ENCODE measurements at places on chromosomes 6 and 20. TPM values are rescaled to one million over a fixed set of nuclear protein-coding genes. Genes with fewer than 3 reads are reported as not detected.

The TOX2 gene
- total RNA-seq, result 4.4 TPM

DNA sequence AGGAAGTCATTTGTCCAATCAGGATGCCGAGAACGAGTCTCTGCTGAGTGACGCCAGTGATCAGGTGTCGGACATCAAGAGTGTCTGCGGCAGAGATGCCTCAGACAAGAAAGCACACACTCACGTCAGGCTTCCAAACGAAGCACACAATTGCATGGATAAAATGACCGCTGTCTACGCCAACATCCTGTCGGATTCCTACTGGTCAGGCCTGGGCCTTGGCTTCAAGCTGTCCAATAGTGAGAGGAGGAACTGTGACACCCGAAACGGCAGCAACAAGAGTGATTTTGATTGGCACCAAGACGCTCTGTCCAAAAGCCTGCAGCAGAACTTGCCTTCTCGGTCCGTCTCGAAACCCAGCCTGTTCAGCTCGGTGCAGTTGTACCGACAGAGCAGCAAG lies 281.5 kb downstream of the TSHZ2 start:
- DNase-seq, result no peak
- no peaks in the 10 kb centered on the region for H3K4me1 ChIP-seq
- H3K36me3 ChIP-seq, result peaks cover 12% of the 10 kb centered on the region
- H3K4me3 ChIP-seq, result no peak overlapping the region

DNA sequence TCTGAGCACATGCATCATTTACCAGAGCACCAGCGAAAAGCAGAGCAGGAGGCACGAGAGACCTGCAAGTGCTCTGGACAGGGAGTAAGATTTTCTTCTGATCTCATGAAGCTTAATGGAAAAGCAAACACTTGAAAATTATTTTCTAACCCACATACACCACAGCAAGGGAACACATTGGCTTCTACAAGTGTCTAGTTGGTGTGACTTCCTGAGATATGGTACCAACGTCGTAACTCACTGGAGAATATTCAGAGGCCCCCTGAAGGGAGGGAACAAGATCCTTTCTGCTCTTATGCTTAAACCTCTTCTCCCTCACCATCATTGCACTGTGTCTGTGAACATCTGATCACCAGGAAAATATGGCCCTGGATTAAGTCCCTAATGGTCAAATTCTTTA lies 48.6 kb downstream of the PSMB1 start:
- H3K27ac ChIP-seq, result no peak overlapping the region
- no peak overlapping the region for H3K4me3 ChIP-seq
- DNase-seq, result no peak
- peaks cover 24% of the 10 kb centered on the region for H3K27me3 ChIP-seq
- H3K36me3 ChIP-seq, result no peaks in the 10 kb centered on the region

DNA sequence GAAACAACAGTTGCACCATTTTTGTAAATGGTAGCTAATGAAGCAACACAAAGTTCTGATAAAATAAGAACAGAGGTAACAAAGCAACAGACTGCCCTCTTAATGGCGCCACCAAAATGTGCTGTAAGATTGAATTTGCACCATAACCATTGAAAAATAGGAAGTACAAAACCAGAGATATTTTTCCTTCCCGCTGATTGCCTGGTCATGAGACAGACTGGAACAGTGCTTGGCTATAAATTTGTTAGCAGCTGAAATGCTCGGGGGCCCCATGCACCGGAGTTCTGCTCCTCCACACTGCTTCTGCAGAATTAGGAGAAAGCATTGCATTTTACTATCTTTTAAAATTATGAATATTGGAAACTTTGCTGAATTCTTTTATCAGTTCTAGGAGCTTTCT lies 164.4 kb upstream of the QKI start:
- H3K36me3 ChIP-seq, result no peaks in the 10 kb centered on the region
- no peaks in the 10 kb centered on the region for H3K4me1 ChIP-seq
- no peak overlapping the region for H3K4me3 ChIP-seq
- H3K27ac ChIP-seq, result no peak overlapping the region

GRCh38 chr6:79544299-79544927 lies 7.2 kb upstream of the LCA5 start:
- H3K27me3 ChIP-seq, result no peaks in the 10 kb centered on the region
- DNase-seq, result no peak
- H3K36me3 ChIP-seq, result no peaks in the 10 kb centered on the region
- peaks cover 2% of the 10 kb centered on the region for H3K4me1 ChIP-seq
- no peak overlapping the region for H3K27ac ChIP-seq

DNA sequence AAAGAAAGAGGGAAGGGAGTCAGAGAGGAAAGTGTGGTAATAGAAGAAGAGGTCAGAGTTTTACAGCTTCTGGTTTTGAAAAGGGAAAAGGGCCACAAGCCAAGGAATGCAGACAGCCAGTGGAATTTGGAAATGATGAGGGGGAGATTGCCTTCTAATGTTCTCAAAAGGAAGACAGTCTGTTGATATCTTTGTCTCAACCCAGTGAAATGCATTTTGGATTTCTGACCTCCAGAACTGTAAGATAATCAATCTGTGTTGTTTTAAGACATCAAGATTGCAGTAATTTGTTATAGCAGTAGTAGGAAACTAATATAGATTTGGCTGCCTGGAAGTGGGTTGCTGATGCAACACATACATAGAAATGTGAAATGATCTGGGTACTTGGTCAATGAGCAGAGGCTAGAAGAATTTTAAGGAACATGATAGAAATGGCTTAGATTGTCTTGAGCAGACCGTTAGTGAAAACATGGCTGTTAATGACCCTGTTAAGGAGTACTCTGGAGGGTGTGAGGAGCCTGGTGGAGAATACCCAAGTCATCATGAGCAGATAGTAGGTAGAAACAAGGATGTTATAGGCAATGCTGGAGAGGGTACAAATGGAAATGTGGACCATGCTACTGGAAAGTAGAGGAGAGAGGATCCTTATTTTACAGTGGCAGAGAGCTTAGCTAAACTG lies 255.8 kb upstream of the RAB32 start:
- no peak overlapping the region for H3K4me3 ChIP-seq
- no peak overlapping the region for H3K27ac ChIP-seq
- H3K27me3 ChIP-seq, result no peaks in the 10 kb centered on the region
- H3K4me1 ChIP-seq, result no peaks in the 10 kb centered on the region

DNA sequence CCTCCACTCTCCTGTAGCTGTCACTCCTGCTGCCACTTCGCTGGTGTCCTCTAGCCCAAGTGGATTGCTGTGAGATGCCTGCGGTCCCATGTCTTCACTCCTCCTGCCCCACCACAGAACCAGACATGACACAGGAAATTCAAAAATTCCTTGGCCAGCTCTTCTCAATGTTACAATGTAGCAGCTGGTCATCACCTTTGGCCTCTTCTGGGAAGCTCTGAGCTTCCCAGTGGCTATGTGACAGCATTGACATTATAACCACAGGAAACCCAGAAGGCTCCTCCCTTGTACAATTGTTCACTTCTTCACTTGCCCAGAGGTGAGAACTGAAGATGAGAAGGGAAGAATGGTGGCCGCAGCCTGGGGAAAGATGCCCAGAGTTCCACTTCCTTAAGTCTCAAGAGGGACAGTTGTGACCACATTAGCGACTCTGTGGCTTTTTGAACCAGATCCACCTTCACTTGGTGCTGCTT lies 76.1 kb upstream of the NAA20 start:
- H3K4me1 ChIP-seq, result peaks cover 32% of the 10 kb centered on the region
- H3K36me3 ChIP-seq, result no peaks in the 10 kb centered on the region
- peaks cover 28% of the 10 kb centered on the region for H3K27me3 ChIP-seq
- no peak overlapping the region for H3K27ac ChIP-seq

The GPLD1 gene
- total RNA-seq, result 0.20 TPM

DNA sequence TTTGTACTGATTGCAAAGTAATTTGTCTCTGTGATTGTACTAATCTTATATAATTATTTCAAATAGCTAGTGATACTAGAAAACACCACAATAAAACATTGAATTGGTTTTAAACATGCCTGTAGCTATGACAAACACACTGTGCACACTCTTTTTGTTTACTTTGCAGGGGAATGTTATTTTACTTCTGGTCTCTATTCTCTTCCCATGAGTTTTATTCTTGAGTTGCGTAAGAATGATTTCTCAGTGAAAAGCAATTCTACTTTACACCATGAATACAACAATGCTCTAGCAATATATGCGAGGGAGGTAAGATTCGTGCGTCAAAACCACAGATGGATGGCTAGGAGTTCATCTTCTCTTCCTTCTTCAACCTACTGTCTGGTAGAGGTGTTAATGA lies 68.4 kb upstream of the PHACTR1 start:
- no peak overlapping the region for H3K4me3 ChIP-seq
- H3K27ac ChIP-seq, result no peak overlapping the region
- no peaks in the 10 kb centered on the region for H3K36me3 ChIP-seq
- H3K4me1 ChIP-seq, result no peaks in the 10 kb centered on the region
- DNase-seq, result no peak

GRCh38 chr20:39576771-39577170 lies 614.6 kb downstream of the DHX35 start:
- DNase-seq, result no peak
- H3K27ac ChIP-seq, result no peak overlapping the region
- H3K4me1 ChIP-seq, result no peaks in the 10 kb centered on the region
- H3K36me3 ChIP-seq, result no peaks in the 10 kb centered on the region
- no peaks in the 10 kb centered on the region for H3K27me3 ChIP-seq
- no peak overlapping the region for H3K4me3 ChIP-seq

The MLN gene
- total RNA-seq, result not detected

DNA sequence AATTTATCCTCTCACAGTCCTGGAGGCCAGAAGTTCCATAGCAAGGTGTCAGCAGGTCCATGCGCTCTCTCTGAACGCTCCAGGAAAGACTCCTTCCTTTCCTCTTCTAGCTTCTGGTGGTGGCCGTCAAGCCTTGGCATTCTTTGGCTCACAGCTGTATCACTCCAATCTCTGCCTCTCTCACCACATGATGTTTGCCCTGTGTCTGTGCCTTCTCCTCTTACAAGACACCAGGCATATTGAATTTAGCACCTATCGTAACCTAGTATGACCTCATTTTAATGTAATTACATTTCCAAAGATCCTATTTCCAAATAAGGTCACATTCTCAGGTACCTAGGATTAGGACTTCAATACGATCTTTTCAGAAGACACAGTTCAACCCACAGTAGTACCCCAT lies 428.5 kb downstream of the CD83 start:
- no peak overlapping the region for H3K27ac ChIP-seq
- no peak for DNase-seq
- peaks cover 20% of the 10 kb centered on the region for H3K4me1 ChIP-seq
- H3K27me3 ChIP-seq, result no peaks in the 10 kb centered on the region
- no peaks in the 10 kb centered on the region for H3K36me3 ChIP-seq

- H3K27me3 ChIP-seq, result peaks cover 8% of the 10 kb centered on the region
- no peak overlapping the region for H3K27ac ChIP-seq
- H3K36me3 ChIP-seq, result no peaks in the 10 kb centered on the region
- no peak overlapping the region for H3K4me3 ChIP-seq
Observed at GRCh38 chr20:17499041-17499440, 32.1 kb downstream of the BFSP1 start.

GRCh38 chr6:161836643-161837448 lies 563.0 kb upstream of the AGPAT4 start:
- H3K4me1 ChIP-seq, result no peaks in the 10 kb centered on the region
- H3K4me3 ChIP-seq, result no peak overlapping the region
- no peaks in the 10 kb centered on the region for H3K27me3 ChIP-seq
- DNase-seq, result no peak

- DNase-seq, result no peak
- H3K36me3 ChIP-seq, result no peaks in the 10 kb centered on the region
- H3K27me3 ChIP-seq, result peaks cover 3% of the 10 kb centered on the region
- H3K4me1 ChIP-seq, result no peaks in the 10 kb centered on the region
- H3K27ac ChIP-seq, result no peak overlapping the region
Observed at GRCh38 chr6:160221423-160221822, 37.2 kb downstream of the SLC22A2 start.

DNA sequence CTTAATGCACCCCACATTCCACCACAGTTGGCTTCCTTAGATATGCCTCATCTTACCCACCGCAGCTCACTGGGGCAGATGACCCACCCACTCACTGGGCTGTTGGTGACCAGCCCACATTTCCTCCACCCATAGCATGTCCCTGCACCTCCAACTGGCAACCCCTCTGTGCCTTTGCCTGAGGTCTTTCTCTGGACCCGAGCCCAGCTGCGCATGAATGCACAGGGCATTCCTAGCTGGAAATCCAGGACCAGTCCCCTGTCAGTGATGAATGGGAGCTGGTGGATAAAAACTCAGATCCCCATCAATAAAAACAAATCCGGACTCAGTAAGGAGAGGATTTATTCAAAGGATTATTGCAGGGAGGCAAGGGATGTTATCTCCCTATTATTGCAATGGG lies 75.0 kb downstream of the ISM1 start:
- no peaks in the 10 kb centered on the region for H3K4me1 ChIP-seq
- no peaks in the 10 kb centered on the region for H3K27me3 ChIP-seq
- H3K27ac ChIP-seq, result no peak overlapping the region
- H3K4me3 ChIP-seq, result no peak overlapping the region
- DNase-seq, result no peak

The TRAPPC3L gene
- total RNA-seq, result not detected

The NKAPL gene
- total RNA-seq, result not detected

The SEMG1 gene
- total RNA-seq, result not detected

GRCh38 chr6:25315194-25316177 lies 36.3 kb downstream of the CARMIL1 start:
- no peak overlapping the region for H3K27ac ChIP-seq
- no peaks in the 10 kb centered on the region for H3K27me3 ChIP-seq
- peaks cover 2% of the 10 kb centered on the region for H3K4me1 ChIP-seq

DNA sequence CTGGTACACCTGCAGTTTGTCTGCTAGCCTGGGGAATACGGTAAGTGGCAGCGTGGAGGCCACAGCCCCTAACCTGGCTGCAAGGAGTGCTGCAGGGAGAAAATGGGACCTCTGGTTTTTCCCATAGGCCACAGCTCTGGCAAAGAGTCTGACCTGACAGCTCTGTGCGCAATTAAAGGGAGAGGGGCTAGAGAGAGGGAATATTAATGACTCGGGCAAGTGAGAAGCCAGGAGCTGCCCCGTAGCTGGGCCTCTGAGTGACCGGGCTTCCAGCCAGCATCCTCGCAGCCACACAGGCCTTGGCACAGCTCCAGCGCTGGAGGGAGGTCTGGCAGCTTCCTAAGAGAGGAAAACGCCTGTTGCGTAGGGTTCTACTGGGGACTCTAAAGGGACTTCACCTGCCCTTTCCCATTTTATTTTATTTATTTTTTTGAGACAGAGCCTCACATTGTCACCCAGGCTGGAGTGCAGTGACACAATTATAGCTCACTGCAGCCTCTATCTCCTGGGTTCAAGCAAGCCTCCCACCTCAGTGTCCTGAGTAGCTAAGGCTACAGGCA lies 18.2 kb upstream of the OCSTAMP start:
- peaks cover 8% of the 10 kb centered on the region for H3K4me1 ChIP-seq
- H3K4me3 ChIP-seq, result no peak overlapping the region
- H3K27ac ChIP-seq, result no peak overlapping the region
- DNase-seq, result no peak
- H3K27me3 ChIP-seq, result peaks cover 40% of the 10 kb centered on the region

GRCh38 chr6:76230711-76231110 lies 158.2 kb upstream of the IMPG1 start:
- no peaks in the 10 kb centered on the region for H3K36me3 ChIP-seq
- H3K27me3 ChIP-seq, result no peaks in the 10 kb centered on the region
- DNase-seq, result no peak
- no peaks in the 10 kb centered on the region for H3K4me1 ChIP-seq
- H3K4me3 ChIP-seq, result no peak overlapping the region

GRCh38 chr20:48877304-48877703 lies 44.2 kb upstream of the ARFGEF2 start:
- H3K4me1 ChIP-seq, result peaks cover 21% of the 10 kb centered on the region
- H3K27me3 ChIP-seq, result no peaks in the 10 kb centered on the region
- DNase-seq, result no peak

The SLC26A8 gene
- total RNA-seq, result not detected

All from activated CD4-positive, alpha-beta memory T cell treated with anti-CD3 and anti-CD28 coated beads, Interleukin-2, amount 10 ng/mL, durations not matched to agents 7 days and 5 days (primary cell).